ENCODE measurements at places on chromosomes 6 and 20.

GRCh38 chr6:135066806-135067205, 12.2 kb upstream of the HBS1L start:
- DNase-seq = no peak

DNA sequence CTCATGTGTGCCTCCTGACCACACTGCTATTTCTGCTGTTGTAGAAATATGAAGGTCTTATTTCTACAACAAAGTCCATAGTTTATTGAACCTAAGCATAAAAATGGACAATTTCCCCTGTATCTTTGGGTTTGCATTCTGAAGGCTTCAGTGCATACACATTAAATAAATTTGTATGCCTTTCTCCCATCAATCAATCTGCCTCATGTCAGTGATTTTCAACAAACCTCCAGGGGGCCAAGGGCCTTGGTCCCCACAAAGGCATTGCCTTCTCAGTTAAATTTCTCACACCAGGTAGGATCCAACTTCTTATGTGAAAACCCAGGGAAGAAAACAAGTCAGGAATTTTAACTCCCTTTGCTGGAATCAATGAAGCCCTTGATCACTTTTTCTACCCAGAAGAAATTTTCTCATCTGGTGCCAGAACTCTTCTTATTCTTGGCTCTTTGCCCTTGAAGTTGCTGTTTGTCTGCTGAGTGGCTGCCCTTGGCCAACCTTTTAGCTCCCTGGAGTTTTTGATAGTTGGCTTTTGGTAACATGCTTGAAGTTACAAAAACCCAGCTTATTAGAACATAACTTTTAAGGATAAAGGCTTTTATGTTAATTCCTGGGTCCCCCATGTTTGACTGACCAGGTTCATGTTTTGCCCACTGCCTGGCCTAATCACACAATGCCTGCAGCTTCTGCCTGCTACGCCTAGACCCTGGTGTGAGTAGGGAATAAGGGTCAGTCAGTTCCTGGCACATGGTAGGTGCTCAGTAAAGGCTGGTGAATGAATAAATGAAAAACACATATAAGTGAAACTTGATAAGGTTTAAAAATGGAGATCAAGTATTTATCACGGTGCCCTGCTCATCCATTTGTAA, 37.0 kb downstream of the SHLD1 start:
- no peak for DNase-seq

DNA sequence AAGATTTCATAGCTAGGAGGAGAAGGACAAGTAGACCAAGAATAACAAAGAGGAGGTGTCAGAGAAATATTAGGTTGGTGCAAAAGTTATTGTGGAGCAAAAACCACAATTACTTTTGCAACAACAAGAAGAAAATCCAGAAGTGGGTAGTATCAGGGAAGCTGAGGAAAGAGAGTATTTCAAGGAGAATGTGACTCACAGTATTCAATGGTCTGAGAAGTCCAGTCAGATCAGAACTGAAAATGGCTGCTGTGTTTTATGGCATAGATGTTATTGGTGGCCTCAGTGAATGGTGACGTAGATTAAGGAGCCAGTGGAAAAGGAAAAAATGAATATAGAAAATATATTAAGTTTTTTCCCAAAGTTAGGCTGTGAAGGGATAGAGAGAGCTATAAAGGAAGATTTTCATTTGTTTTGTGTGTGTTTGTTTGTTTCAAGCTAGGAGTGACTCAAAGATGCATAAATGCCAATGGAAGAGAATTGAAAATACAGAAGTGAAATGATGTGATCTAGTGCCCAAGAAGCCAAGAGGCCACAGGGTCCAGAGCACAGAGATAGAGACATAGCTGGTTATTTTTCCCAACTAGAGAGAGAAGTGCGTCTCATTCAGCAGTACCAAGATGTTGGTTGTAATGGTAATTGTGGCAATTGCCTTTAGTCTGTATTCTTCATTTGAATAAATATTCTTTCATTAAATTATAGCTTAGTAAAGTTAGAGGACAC, 112.8 kb downstream of the ADTRP start:
- no peak for DNase-seq

GRCh38 chr6:154995254-154996015, at the start of gene TIAM2:
Gene TIAM2, plus strand, starts transcription at chr6:154995315. Its CDS starts 133,909 bp downstream, at chr6:155129224.
- DNase-seq = no peak

DNA sequence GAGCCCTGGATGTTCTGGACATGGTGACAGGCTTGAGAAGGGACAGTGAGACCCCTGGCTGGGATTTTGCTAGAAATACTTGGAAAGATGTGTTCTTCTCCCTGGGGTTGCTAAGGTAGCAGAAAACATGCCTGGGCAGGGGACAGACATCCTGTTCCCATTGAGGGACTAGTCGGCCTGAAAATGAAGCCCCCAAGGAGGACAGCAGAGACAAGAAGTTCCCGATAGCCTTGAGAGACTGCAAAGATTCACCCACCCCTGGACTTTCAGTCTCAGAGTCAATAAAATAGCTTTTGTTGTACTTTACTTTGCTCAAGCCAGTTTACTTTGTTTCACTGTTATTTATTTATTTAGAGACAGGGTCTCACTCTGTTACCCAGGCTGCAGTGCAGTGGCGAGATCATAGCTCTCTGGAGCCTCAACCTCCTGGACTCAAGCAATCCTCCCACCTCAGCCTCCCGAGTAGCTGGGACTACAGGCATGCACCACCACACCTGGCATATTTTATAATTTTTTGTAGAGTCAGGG, 28.4 kb downstream of the ATP9A start:
- DNase-seq = no peak

- DNase-seq = no peak
Measured at GRCh38 chr6:147418523-147418922, 90.0 kb upstream of the SAMD5 start.

- DNase-seq = no peak
Measured at GRCh38 chr6:138115201-138115600, 8.0 kb upstream of the PERP start.

- DNase-seq = no peak
Measured at GRCh38 chr20:47956268-47956995, 171.2 kb upstream of the SULF2 start.

GRCh38 chr6:137852346-137852745, 14.7 kb upstream of the TNFAIP3 start:
- no peak for DNase-seq

GRCh38 chr6:38460186-38460585, 179.5 kb downstream of the BTBD9 start:
- DNase-seq = no peak

GRCh38 chr20:38126932-38127621, 38.0 kb downstream of the TGM2 start:
- no peak for DNase-seq

DNA sequence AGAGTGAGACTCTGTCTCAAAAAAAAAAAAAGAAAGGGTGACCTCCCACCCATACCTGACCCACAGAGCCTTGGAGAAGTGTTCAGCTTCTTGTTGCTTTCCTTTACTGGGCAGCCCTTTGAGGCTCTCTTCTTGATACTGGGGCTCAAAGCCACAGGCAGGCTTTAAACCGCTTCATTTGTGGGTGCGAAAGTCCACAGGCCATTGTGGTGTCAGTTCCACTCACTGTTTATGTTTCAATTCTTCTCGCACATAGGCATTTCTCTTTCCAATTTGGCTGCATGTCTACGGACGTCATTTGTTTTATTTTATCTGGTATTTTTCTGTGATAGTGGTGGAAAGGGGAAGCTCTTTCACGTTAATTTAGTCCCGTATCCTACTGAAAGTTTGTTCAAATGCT, 34.6 kb downstream of the PPARD start:
- no peak for DNase-seq

GRCh38 chr6:10894958-10895357, 8.1 kb downstream of the SYCP2L start:
- DNase-seq = no peak

GRCh38 chr6:112007254-112007653, 46.6 kb upstream of the CCN6 start:
- no peak for DNase-seq

GRCh38 chr20:1087311-1087905, 31.0 kb upstream of the PSMF1 start:
- DNase-seq = no peak

DNA sequence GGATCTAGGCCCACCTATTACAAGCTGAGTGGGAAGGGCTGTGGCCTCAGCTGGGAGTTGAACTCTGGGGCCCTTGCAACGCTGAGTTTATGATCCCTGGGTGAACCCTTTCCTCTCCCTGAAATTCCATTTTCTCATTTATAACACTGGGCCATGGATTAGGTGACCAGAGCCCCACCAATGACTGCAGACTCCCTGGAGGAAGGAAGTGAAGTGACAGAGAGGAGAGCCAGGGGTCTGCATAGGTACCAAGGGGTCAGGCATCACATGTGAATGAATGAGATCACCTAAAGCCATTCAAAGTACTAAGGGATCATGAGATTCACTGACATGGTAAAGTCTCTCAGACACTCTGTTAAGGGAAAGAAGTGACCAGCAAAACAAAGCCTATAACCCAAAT, 46.5 kb upstream of the DSN1 start:
- no peak for DNase-seq

- DNase-seq = no peak
Measured at GRCh38 chr6:148147463-148147830, 195.2 kb upstream of the SASH1 start.

- DNase-seq = no peak
Measured at GRCh38 chr6:14880052-14880451, 365.8 kb upstream of the JARID2 start.

DNA sequence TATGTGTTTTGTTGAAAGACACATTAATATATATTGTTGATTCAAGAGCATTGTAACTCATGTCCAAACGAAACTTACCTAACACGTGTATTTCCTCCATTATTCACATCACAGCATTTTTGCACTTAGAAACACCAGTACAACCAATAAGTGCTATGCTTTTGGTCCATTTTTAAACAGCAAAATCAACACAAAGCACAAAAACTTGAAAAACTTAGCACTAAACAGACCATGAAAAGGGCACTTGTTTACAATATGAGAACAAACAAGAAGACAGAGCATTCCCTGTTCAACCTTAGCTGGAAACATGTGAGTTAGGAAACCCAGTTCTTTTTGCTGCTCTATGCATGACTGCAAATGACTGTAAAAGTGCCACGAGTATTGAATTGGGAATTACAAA, 9.6 kb downstream of the GLYATL3 start:
- DNase-seq = no peak

GRCh38 chr6:165245287-165245686, 64.1 kb downstream of the C6orf118 start:
- DNase-seq = no peak

GRCh38 chr6:53033764-53034163, 31.4 kb upstream of the FBXO9 start:
- DNase-seq = no peak

GRCh38 chr6:112682071-112682470, 334.9 kb downstream of the RFPL4B start:
- DNase-seq = no peak

DNA sequence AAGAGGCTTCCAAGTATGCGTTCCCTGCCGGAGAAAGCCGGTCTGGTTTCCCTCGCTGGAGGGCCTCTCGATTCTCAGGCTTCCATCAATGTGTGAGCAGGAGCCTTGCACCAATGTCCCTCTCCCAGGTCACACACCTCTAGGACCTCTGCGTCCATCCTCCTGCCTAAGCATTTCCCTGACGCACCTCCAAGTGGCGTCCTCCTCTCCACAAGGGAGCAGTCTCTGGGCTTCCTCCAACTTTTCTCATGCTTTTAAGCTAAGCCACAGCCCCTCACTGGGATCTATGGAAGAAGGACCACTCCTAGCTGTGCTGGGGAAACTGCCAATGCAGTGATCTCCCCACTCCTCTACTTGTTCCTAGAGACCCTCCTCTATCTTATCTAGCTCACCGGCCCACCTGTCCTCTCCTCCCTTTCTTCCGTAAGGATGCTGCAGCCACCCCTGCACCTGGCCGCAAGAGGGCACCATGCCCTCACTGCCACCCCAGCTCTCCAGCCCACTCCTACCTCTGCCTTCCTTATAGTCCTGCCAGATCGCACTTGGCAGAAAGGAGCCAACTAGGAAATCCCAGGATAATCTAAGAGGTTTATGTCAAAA, 258.7 kb downstream of the LRFN2 start:
- no peak for DNase-seq

GRCh38 chr6:48986845-48987244, 476.2 kb downstream of the MMUT start:
- DNase-seq = no peak

- no peak for DNase-seq
Measured at GRCh38 chr20:11032611-11033010, 358.8 kb upstream of the JAG1 start.

- no peak for DNase-seq
Measured at GRCh38 chr20:13791540-13792459, 7.0 kb downstream of the NDUFAF5 start.

GRCh38 chr6:5029609-5030008, 25.8 kb upstream of the RPP40 start:
- no peak for DNase-seq

DNA sequence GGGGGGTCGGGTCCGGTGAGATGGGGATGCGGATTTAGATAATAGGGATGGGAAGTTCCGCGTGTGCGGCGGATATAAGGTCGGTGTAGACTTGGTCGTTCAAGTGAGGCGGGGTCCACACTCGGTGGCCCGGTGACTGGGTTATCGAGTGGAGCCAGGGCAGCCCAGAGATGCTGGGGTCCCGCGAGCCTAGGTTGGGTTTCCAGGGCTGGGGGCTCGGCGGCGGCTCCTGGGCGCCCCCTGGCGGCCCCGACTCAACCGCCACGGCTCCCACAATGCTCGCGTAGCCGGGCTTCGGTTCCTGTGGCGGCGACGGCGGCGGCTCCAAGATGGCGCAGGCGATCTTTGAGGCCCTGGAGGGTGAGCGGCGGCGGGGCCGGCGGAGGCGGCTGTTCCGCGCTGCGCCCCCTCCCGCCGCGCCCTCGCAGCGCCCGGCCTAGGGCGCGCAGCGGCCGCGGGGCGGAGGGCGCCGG, at the start of gene ZNF341:
ZNF341 (plus strand) TSS at position 304 of the 473 bp plus-strand sequence; CDS start at position 330, 26 bp downstream.
- DNase-seq = peak; percentile 84

GRCh38 chr6:131381052-131381708, 191.8 kb upstream of the ARG1 start:
- no peak for DNase-seq

GRCh38 chr6:136435101-136435500, 115.1 kb downstream of the MAP7 start:
- no peak for DNase-seq

GRCh38 chr20:45153752-45154151, 20.9 kb upstream of the PI3 start:
- no peak for DNase-seq

GRCh38 chr20:10658051-10658823, 15.6 kb downstream of the JAG1 start:
- no peak for DNase-seq

GRCh38 chr20:32064667-32065066, 12.6 kb downstream of the HCK start:
- DNase-seq = no peak

DNA sequence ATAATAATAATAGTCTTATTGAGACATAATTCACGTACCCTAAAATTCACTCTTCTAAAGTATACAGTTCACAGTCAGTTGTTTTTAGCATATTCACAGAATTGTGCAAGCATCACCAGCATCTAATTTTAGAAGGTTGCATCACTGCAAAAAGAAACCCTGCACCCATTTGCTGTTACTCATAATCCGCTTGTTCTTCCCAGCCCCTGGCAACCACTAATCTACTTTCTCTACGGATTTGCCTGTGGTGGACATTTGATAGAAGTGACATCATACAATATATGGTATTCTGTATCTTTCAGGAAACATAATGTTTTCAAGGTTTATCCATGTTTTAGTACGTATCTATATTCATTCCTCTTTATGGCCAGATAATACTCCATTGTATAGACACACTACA, 41.5 kb upstream of the FAM184A start:
- no peak for DNase-seq
